ENCODE measurements at places on chromosomes 11 and 22.
A peak's percentile ranks its signal among the peaks of the same experiment; 100 is the strongest.

- no peak for DNase-seq
These were observed 37.4 kb downstream of the PACSIN2 start for GRCh38 chr22:42977569-42977968.

- no peak for DNase-seq
These were observed 11.9 kb upstream of the PRRG4 start for GRCh38 chr11:32817852-32818183.

- no peak for DNase-seq
These were observed 435.5 kb downstream of the RAB38 start for GRCh38 chr11:87739766-87740165.

GRCh38 chr11:100965346-100965745, 164.3 kb downstream of the PGR start:
- no peak for DNase-seq

GRCh38 chr11:119873761-119874421, 144.9 kb upstream of the NECTIN1 start:
- DNase-seq = no peak

DNA sequence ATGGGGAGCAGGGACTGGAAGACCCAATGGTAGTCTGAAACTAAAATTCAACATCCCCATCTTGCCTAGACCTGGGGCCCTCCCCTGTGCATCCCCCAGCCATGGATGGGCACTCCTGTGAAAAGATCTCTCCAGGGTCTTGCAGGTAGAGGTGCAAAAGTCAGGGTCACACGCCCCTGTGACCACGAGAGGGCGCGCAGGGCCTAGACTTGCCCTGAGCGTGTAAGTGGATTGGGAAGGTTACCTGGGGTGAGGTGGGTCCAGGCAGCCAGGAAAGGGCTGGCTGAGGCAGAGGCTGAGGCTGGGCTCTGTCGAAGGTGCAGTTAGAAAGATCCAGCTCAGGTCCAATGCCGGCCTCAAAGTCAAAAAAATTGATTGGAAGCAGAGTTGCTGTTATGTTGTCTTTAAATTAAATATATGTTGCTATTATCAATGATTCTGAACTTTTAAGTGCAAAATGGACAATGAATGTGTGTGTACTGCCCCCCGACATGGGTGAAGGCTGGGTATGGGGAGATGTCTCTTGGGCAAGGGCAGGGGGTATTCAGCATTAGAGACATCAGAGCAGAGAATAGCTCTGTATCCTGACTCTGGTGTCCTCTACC, 4.8 kb upstream of the POU2F3 start:
- DNase-seq = no peak

DNA sequence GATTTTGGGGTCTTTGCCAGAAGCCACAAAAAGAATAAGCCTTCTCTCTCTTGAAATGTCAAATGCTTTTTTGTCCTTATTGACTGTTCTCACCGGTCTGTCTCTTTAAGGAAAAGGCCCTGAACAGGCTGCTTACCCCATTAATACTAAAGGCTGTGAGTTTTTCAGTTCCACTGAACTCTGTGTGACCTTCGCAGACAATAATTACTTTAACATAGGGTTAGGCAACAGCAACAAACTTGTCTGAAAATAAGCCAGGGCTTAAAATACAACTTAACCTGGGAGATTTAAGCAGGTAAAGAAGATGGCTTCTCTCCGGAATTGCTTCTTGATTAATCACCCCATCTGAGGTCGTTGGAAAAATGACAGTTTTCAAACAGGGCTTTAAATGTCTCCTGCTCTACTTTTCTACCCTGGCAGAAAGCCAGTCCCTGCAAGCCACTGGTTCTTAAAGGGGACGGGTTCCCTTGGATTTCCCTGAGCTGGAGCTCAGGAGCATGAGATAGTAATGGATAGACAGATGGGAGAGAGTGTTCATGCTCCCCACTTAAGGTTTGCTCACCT, 69.4 kb downstream of the ARL14EP start:
- no peak for DNase-seq

- DNase-seq = no peak
These were observed 322.8 kb downstream of the LARGE1 start for GRCh38 chr22:33597274-33597985.

DNA sequence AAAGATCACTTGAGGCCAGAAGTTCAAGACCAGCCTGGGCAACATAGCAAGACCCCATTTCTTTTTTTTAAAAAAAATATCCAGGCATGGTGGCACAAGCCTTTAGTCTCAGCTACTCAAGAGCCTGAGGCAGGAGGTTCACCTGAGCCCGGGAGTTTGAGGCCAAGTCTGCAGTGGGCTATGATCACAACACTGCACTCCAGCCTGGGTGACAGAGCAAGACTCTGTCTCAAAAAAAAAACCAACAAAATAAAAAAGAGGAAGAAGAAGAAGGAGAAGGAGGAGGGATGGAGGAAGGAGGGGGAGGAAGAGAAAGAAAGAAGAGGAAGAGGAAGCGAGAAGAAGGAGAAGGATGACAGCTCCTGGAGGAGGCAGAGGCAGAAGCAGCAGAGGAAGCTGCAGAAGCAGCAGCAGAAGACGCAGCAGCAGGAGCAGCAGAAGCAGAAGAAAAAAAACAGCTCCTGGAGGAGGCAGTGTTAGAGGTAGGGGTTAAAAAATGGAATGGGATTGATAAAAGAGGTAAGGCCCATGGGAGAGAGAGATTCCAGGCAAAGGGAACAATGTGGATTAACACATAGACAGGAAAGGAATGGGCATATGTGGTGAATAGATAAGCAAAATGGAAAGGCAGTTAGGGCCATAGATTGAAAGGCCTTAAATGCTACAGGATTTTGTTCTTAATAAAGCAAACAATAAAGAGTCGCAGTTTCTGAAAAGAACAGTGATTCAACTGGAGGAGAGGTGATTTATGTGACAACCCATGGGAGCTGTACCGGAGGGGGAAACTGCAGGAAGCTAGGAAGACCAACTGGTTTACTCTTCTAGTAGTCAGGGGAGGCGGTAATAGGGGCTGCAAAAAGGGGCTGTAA, 10.9 kb downstream of the PRCP start:
- DNase-seq = no peak

DNA sequence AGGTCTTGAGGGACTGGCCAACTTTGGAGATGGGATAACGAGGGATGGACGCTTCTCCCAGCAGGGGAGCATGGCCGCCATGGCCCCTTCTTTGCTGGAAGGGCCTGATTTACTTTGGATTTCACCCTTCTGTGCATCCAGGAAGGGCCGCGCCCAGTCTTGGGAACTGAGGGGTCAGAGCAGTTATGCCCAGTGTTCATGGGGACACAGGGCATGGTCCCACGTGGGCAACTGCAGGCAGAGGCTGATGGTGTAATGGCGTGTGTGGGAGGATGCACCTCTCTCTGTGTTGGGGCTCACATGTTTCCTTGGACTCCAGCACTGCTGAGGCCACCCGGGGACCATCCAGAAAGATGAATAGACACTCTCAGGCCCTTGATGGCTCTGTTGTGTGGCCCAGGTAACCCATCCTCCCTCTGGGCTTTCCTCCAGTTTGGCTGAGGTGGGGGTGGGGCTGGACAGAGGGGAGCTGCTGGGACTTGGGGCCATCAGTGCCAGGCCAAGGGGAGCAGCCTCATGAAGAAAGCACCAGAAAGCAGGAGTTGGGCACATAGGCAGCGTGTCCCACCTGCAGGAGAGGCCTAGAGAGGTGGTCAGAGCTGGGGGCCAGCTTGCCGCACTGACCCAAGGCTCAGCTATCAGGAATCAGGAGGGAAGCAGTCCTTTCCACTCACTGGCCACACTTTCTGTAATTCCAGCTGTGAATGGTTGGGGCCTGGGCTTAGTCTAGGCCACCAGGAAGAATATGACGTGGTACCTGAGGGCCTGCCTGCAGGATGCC, 1033.9 kb downstream of the TBC1D22A start:
- no peak for DNase-seq

- DNase-seq = no peak
These were observed 23.8 kb downstream of the TPBGL start for GRCh38 chr11:75264356-75264755.

DNA sequence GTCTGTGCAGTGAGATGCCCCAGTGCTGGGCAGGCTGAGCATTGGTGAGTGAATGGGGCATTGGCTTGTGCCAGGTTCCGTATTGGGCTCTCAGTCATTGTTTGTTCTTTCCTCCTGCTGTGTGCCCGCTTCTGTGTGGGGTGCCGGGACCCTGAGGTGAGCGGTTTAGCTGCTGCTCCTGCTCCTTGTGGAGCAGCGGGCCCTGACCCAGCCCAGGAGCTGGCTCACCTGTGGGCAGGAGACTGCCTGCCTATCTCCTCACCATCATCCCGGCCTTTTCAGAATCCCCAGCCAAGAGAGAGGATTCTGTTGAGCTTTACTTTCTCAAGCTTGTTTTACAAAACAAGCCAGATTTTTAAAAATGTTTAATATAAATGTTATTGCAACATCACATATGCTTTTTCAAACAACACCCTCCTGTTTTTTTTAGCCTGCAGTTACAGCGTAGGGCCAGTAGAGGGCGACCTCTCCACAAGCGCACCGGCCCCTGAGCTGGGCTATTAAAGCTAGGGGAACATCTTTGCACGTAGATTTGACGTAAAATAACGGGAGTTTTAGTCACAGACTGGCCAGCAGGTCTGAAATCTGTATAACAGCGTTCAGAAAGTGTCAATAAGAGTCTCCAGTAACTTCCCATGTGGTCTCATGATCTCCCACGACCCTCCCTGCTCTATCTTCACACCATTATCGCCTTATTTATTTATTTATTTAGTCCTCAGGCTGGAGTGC, 25.1 kb upstream of the RELT start:
- DNase-seq = peak; percentile 37

- no peak for DNase-seq
These were observed 684 bp downstream of the MRGPRX2 start for GRCh38 chr11:19059833-19060232.

DNA sequence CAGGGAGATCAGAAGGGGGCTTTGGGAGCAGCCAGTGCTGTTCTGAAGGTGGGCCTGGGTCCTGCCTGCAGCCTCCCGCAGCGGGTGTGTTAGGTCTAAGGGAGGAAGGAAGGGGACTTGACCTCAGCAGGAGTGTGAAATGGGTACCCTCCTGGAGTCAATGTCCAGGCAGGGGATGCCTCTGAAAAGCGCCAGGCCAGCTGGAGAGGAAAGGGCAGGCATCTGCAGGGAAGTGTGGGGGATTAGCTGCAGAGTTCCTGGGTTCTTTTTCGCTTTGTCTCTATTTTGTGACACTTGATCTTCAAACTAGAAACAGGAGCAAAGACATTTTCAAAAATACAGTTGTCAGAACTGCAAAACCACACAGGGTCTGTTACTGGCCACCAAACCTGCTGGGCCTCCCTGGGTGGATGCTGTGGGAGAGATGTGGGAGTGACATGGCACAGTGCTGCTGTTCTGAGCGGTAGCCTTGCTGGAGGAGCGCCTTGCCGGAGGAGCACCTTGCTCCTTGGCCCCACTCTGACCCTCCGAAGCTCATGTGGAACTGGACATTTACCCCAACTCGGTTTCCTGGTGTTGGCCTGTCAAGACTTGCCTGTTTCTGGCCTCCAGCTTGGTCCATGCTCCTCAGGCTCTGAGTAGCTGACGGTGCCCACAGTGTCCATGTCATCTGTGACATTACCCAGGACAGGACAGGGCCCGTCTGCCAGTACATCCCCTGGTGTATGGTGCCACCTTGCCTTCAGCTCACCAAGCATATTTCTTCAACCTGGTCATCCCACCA, 25.9 kb downstream of the MED15 start:
- DNase-seq = no peak

DNA sequence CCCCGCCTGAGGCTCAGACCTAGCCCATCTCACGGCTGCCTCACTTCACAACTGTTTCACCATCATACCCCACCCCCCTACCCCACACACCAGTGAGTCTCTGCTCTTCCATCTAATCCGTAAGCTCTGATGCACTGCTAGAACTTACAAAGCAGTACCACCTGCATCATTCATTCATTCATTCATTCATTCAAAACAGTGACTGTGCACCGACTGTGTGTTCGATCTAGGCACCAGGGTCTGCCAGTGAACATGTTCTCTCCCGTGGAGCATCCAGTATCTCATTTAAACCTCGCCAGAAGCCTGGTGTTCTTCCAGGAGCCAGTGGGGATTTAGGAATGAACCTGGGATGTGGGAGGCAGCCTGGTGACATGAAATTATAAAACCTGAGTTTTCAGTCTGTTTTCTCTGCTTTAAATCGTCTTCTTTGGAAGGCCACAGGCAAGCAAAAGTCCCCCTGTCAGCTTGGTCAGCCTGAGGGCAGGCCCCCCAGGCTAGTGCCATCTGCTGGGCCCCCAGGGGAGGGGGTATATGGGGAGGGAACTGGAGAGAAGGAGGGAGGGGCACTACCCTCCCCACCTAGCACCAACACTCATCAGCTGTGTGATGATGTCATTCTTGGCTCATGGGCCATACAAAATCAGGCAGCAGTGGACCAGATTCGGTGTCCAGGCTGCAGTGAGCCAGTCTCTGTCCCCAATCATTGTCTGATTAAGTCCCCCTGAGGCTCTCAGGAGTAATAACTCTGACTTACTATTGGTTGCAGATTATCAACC, 18.4 kb downstream of the TMPRSS6 start:
- DNase-seq = no peak

DNA sequence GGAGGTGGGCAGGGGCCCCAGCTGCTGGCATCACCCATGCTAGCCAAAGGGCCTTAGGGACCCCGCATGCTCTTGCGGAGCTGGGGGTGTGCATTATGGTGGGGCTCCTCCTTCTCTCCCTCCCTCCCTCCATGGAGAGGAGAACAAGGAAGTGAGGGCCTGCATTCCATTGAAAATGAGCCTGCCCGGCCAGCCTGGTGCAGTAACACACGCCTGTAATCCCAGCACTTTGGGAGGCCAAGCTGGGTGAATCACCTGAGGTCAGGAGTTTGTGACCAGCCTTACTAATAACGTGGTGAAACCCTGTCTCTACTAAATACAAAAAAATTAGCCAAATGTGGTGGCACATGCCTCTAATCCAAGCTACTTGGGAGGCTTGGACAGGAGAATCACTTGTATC, 22.4 kb downstream of the SNAP29 start:
- DNase-seq = no peak

DNA sequence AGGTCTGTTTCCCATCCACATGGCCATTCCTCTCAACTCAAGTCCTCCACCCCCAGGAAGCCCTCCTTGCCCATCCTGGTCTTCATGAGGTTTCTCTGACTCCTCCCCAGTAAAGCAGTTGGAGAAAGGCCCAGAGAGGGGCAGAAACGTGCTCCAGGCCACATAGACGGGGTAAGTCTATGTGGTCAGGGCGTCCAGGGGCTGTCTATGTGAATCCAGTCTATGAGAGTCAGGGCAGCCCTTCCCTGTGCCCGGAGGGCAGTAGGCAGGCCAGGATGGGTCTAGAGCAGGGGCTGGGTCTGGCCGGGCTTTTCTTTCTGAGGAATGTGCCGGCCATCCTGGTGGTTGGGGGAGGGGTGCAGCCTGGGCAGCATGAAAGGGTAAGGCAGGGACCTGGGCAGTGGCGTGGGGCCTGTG, 11.7 kb downstream of the GUCD1 start:
- no peak for DNase-seq

All from non-pigmented ciliary epithelial cell (primary cell).